ENCODE measurements at places on chromosomes 11 and 22.

DNA sequence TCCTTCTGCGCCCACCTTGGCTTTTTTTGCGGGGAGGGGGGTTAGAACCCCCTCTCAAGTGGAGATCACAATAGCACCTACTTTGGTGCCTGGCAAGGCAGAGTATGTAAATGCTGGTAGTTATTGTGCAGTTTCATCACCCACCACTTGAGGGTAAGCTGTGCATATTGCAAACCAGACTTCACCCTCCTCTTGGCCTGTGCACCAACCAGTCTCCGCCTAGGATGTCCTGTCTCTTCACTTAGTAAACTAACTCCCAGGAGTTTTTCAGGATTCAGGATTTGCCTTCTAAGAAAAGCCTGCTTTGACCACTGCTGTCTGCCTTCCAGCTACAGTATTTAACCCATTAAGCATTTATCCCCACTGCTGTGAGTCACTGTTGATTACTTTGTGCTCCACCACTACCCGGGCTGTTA is 2.0 kb upstream of the UBXN1 start:
- peak; percentile 73 for DNase-seq

GRCh38 chr11:71304045-71304444 is 51.7 kb upstream of the SHANK2 start:
- DNase-seq = no peak

DNA sequence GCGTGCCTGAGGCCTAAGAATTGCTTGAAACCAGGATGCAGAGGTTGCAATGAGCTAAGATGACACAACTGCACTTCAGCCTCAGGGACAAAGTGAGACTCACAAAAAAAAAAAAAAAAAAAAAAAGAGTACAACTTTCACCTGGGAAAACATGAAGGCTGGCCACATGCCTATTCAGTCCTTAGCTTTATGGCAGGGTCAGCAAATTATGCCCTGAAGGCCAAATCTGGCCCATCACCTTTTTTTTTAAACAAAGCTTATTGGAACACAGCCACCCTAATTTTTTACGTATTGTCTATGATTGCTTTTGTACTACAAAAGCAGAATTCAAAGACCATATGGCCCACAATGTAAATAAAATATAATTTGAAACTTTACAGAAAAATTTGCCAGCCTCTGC is 8.2 kb downstream of the FSHB start:
- DNase-seq = no peak

- no peak for DNase-seq
Observed at GRCh38 chr11:45400591-45400990, 114.5 kb upstream of the SYT13 start.

- DNase-seq = peak; percentile 10
Observed at GRCh38 chr11:61949169-61950034, 749 bp upstream of the BEST1 start.

DNA sequence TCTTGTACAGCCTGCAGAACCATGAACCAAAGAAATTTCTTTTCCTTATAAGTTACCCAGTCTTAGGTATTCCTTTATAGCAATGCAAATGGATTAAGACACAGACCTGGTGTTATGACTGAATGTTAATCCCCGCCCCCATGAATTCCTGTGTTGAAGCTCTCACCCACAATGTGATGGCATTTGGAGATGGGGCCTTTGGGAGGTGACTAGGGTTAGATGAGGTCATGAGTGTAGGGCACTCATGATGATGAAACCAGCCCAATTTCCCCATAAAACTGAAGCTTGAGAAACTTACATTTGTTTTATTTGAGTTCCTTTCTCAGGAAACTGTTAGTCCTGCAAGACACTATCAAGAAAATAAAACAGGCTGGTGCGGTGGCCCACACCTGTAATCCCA is 115.8 kb upstream of the THY1 start:
- peak; percentile 90 for DNase-seq

DNA sequence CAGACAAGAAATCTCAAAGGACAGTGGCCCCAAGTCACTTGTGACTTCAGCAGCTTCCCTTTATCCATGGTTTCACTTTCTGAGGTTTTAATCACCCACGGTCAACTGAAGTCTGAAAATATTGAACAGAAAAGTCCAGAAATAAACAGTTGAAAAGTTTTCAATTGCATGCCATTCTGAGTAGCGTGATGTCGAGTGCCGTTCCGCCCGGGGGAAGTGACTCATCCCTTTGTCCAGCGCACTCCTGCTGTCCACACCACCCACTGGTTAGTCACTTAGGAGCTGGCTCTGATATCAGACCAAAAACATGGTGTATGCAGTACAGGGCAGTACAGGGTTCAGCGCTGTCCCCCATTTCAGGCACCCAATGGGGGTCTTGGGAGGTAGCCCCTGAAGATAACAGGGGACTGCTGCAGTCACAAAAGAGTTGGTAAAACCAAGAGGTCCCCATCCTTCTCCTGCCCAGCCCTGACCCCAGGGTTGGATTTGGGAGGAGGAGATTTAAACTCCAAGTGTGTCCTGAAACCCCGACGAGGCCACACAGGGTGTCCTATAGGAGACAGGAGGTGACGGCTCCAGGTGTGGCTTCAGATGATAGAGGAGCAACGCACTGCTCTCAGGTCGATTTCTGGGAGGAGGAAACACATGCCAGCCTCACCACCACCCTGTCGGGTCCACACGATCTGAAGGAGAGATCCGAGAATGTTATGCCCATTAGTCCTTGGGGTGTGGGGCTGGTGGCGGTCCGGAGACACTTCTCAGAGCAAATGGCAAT is 390.1 kb downstream of the CTTN start:
- no peak for DNase-seq

DNA sequence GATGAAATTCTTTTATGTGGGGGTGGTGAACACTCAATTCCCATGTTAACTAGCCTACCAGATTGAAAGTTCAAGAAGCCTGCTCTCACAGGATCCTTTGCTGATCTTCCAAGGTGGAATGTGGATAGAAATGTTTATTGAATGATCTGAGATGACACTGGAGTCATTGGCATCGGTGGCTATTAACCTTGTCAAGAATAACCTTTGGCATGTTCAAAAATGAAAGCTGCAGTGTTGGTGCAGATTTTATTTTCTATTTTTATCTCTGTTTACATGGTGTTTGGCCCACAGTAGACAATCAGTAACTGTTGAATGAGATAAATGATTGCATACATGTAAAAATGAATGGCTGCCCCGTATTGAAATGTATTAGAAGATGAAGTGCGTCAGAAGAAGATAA is 19.0 kb downstream of the MCAM start:
- no peak for DNase-seq

DNA sequence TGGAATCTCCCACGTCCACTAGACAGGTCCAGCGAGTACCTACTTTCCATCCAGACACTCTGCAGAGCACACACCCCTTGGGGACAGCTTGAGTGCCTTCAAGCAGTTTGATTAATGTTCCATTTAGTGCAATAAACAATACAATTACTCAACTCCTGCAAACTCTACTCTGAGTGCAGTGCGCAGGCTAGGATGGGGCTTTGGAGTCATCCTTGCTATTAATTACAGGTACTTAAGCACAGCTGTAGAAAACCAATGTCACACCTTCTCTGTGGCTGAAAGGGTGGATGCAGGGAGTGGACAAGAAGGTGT is 82.6 kb downstream of the MN1 start:
- DNase-seq = no peak

GRCh38 chr11:87374038-87374807 is 336.5 kb downstream of the TMEM135 start:
- DNase-seq = no peak

DNA sequence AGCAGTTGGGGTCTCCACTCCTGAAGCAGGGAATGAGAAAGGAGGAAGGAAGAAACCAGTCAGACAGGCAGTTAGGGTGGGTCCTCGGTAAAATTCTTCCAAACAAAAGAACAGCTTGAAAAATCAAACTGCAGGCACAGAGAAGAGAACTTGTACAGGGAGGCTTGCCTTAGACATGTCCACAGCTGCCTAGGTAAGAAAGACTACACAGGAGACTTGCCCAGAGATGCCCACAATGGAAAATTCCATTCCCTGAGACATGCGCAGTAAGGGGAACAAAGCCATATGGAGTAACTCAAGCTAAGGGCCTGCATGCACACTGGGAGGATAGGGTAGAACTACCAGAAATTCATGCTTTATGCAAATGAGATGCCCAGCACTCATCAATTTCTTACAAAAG is 9.8 kb downstream of the KCNJ11 start:
- DNase-seq = no peak

DNA sequence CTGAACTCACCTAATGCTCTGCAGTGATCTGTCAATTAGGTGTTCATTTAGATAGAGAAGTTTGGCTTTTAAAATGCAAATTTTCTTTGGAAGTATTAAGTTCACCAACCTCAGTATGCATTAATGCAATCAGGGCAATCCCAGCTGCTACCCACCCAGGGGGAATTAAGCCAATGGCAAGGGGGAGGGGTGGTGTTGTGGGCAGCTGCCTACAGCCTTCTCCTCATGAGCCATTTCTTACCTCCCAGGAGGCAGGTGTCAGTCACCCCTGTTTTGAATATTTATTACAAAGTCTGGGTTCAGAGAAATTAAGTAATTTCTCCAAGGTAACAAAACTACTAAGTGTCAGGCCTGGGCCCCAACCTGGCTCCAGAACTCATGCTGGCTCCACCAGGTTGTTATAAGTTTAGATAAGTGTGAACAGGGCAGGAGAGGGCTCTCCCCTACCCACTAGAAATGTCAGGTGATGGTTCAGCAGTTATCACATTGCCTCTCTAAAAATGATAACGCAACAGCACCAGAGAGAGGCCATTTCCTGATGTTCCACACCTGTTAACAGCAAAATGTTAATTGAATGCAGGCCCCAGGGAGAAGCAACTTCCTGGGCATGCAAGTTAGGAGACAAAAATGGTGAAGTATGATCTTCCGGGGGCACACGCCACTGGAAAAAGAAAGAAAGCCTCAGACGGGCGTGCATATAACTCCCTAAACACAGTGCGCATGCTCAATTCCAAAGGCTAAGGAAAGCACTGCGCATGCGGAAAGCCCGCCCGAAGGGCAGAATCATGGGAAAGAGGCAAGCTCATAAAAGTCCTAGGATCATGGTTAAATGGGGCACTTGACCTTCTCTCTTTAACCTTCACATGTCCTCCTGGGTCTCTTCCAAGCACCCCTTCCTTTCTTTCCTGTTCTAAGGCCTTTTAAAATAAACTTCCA is 35.4 kb upstream of the GNAZ start:
- no peak for DNase-seq

DNA sequence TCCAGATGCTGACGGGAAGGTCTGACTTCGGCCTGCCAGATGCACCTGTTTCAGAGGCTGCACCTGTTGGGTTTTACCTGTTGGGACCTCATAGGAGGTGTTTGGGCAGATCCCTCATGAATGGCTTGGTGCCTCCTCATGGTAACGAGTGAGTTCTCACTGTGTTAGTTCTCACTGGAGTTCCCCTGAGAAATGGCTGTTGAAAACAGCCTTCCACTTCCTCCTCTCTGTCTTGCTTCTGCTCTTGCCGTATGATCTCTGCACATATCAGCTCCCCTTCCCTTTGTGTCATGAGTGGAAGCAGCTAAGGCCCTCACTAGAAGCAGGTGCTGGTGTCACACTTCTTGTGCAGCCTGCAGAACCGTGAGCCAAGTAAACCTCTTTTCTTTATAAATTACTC is 207.6 kb upstream of the SEZ6L start:
- DNase-seq = no peak

DNA sequence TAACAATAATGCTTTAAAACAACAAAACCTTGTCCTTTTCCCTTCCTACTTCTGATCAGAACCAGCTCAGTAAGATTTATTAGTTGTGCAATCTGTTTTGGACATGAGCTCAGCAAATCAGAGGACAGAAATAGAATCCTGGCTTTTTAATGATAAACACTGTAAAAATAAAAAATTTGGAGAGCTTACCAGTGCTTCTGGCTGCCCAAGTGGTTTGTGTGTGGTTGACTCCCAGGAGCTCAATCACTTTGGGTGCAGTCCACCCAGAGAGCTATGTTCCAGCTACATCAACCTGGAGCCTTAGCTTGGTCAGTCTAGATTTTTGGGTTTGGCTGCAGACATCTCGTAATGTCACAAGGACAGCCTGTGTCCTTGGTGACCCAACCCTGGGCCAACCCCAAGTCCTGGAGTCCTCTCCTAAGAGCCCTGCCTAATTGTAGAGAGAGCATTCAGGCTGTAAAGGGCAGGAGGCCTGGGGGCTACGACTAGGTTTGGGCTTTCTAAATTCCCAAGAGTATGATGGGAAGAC is 28.5 kb downstream of the CD44 start:
- no peak for DNase-seq

GRCh38 chr11:75463106-75463774 is 30.2 kb upstream of the KLHL35 start:
- no peak for DNase-seq

- no peak for DNase-seq
Observed at GRCh38 chr22:16936625-16937024, 71.4 kb downstream of the GAB4 start.

DNA sequence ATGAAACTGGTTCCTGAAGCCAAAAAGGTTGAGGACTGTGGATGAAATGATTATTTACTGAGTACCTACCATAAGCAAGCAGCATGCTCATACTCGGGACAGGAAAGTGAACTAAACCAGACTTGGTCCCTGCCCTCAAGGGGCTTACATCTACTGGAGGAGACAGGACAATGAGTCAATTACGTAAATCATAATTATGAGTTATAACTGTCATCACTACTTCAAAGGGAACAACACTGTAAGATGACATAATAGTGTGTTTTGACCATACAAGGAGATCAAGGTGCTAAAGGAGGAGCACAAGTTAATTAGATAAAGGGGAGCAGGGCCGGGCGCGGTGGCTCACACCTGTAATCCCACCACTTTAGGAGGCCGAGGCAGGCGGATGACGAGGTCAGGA is 2.5 kb downstream of the FAM227A start:
- no peak for DNase-seq

GRCh38 chr11:65781962-65782815 is 1.4 kb upstream of the AP5B1 start:
- DNase-seq = no peak

GRCh38 chr11:46918083-46918787 is at the start of gene LRP4:
Gene LRP4 (minus strand): TSS chr11:46918550. CDS start chr11:46918379, 171 bp downstream.
- no peak for DNase-seq

DNA sequence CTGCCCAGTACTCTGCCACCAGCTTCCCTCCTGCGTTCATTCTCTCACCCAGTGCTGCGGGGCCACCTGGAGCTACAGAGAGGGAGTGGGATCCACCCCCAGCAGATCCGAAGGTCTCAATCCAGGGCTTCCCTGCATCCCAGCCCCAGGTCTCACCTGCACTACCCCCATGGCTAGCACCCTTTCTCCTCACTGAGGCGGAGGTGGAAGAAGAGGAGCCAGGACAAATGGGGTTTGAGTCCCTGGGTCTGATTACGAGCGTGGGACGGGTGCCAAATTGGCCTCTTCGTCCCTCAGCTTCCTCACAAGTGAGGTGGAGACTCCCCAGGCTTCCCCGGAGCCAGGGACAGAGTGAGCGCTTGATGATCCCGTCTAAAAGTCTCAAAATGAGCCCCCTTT is 64.2 kb downstream of the NFAM1 start:
- DNase-seq = no peak

GRCh38 chr22:43110927-43111623 is 525 bp downstream of the BIK start:
- DNase-seq = no peak

- no peak for DNase-seq
Observed at GRCh38 chr11:43223026-43223425, 88.8 kb upstream of the API5 start.
